ENCODE measurements at places on chromosomes 12 and 14.

GRCh38 chr12:2756756-2757155 is 38.0 kb upstream of the FKBP4 start:
- no peak for DNase-seq

- no peak for DNase-seq
Observed at GRCh38 chr12:123490089-123490488, 32.1 kb downstream of the SNRNP35 start.

- DNase-seq = no peak
Observed at GRCh38 chr14:99382071-99382470, 98.6 kb downstream of the SETD3 start.

DNA sequence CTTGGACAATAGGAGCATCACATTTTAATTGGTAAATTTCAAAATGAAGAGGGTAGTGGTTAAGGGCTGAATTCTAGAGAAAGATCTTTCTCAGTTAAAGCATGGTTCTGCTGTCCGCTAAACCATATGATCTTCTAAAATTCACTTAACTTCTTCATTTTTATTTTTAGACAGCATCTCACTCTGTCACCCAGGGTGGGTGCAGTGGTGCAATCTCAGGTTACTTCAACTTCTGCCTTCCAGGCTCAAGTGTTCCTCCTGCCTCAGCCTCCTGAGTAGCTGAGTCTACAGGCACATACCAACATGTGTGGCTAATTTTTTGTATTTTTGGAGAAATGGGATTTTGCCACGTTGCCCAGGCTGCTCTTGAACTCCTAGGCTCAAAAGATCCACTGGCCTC is 226.7 kb upstream of the ABCD2 start:
- DNase-seq = no peak

GRCh38 chr14:88551094-88551870 is 3.5 kb downstream of the PTPN21 start:
- DNase-seq = peak; percentile 35

GRCh38 chr14:51504669-51505068 is 147.0 kb upstream of the FRMD6 start:
- no peak for DNase-seq

DNA sequence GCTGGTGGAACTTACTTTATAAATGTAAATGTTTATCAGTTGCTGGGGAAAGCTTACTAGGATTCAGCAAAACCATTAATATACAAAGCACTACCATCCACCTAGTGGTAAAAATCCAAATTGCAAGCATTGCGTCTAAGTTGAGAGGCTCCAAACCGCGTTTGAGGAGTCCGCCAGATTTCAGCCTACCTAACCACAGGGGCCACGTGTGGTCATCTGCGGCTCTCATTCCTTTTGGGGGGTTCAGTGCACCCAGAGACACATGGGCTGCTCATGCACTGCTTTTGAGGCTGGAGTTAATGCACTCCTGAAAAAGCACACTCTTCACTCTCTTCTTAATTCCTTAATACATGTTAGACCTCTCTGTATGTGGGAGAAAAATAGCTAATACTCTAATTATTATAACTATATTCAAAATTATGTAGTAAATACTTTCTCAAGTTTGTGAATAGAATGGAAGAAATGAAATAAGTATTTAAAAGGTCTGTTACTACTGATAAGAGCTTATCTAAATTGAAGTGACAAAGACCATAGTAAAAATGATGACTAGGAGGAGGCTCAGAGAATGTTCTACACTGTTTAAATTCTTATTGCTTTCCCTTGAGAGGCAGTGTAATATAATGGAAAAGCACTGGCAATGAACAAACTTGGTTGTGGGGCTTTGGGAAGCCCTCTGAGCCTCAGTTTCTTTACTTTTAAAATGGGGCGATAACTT is 41.4 kb upstream of the MANSC4 start:
- peak; percentile 61 for DNase-seq

DNA sequence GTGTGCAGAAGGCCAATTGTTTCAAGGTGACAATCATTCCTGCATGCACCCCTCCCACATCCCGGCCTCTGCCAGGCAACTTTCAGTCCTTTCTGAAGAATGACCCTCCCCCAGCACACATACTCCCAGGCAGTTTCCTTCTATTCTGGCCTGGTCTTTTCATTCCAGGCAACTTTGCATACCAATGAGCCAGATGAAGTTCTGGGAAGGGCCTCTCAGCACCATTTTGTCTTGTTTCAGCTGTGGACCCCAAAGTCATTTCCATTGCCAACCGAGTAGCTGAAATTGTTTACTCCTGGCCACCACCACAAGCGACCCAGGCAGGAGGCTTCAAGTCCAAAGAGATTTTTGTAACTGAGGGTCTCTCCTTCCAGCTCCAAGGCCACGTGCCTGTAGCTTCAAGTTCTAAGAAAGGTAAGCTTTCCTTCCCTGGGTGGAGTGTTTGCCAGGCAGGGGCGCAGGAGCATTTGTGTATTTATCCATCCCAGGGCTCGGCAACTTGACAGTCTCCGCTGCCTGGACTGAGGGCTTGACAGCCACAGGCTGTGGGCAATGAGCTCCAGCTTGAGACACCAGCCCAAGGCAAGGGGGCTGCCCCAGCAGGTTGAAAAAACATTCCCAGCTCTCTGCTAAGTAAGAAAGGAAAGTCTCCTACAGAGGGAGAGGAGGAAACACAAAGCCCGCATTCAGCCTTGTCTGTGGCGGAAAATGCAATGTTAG is 16.4 kb downstream of the BCL2L14 start:
- no peak for DNase-seq

- no peak for DNase-seq
Observed at GRCh38 chr14:93120517-93120916, 4.8 kb upstream of the ITPK1 start.

- no peak for DNase-seq
Observed at GRCh38 chr12:60451457-60451856, 855.6 kb downstream of the SLC16A7 start.

GRCh38 chr12:93944911-93945310 is 203.5 kb upstream of the PLXNC1 start:
- no peak for DNase-seq

- DNase-seq = no peak
Observed at GRCh38 chr12:98819821-98820404, 174.8 kb downstream of the APAF1 start.

DNA sequence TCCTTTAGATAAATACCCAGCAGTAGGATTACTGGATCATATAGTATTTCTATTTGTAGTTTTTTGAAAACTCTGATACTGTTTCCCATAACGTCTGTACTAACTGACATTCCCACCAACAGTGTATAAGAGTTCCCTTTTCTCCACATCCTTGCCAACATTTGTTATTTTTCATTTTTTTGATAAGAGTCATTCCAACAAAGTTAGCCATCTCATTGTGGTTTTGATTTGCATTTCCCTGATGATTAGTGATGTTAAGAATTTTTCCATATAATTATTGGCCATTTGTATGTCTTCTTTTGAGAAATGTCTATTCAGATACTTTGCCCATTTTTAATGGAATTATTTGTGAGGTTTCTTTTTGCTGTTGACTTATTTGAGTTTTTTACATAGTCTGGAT is 486.0 kb downstream of the FLRT2 start:
- no peak for DNase-seq

DNA sequence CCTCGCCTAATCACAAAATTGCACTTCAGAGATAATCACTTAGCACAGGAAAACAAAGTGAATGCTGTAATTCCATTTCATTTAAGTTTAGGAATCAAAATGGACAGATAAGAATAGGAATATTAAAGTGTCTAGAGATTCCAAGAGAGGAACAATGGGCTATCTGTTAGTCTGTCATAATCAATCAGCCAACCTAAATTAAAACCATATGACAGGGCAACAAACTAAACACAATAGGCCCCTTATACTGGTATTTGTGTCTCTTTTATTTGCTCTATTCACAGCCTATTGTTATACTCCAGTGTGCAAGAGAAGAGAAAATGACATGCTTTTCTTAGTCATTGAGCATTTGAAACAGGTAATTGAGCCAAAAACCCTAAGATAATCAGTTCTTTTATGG is 259.4 kb downstream of the PRKD1 start:
- DNase-seq = no peak

Measured in activated CD4-positive, alpha-beta T cell treated with anti-CD3 and anti-CD28 coated beads, Interleukin-2, amount 10 ng/mL, durations not matched to agents 7 days and 5 days (primary cell).